NK-92 treated with Interleukin-12 subunit alpha and Interleukin-12 subunit beta, amount 100 ng/mL, for 24 hours (cell line): ENCODE measurements at places on chromosomes 11 and 22.

- DNase-seq: no peak
Measured at GRCh38 chr11:2664376-2664775, 35.4 kb downstream of the KCNQ1OT1 start.

GRCh38 chr11:99098751-99099150, 78.0 kb downstream of the CNTN5 start:
- no peak for DNase-seq

DNA sequence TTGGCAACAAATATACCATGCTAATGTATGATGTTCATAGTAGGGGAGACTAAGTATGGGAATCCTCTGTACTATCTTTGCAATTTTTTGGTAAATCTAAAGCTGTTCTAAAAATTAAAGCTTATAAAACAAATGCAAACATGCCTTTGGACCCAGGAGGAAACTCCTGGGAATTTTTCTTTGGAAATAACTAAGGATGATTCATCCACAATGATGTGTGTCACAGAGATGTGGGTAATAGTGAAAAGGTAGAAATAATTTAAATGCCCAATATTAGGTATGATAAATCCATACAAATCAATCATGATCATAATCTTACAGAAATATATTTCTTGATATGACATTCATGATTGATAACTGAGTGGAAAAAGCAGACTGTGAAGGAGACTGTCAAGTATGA, 135.8 kb downstream of the TRIM44 start:
- no peak for DNase-seq

GRCh38 chr11:22539821-22540256, 85.8 kb downstream of the FANCF start:
- DNase-seq: no peak

DNA sequence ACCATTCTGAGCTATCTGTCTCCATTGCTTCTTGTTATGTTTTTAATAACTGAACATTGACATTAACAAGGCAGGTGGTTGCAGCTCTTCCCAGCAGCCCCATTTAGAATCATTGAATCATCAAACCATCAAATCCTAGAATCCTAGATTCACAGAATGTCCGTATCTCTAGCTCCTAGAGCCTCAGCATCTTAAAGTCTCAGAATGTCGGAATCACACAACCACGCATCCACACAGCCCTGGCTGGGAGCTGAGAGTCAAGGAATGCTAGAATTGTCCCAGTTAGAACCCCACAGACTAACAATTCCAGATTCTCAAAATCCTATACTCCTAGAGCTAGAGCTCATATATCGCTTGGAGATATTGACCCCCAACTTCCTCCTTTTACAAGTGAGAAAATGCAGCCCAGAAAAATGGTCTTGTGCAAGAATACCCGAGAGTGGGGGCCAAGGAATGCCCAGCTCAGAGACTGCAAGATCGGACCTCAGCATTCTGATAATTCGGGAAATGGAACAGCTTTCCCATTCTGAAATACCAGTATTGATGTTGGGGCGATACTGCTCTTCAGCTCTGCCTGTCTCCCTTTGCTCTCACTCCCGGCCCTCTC, 38.8 kb downstream of the PDE2A start:
- DNase-seq: no peak

GRCh38 chr11:73164803-73165540, 22.9 kb upstream of the FCHSD2 start:
- DNase-seq: no peak

DNA sequence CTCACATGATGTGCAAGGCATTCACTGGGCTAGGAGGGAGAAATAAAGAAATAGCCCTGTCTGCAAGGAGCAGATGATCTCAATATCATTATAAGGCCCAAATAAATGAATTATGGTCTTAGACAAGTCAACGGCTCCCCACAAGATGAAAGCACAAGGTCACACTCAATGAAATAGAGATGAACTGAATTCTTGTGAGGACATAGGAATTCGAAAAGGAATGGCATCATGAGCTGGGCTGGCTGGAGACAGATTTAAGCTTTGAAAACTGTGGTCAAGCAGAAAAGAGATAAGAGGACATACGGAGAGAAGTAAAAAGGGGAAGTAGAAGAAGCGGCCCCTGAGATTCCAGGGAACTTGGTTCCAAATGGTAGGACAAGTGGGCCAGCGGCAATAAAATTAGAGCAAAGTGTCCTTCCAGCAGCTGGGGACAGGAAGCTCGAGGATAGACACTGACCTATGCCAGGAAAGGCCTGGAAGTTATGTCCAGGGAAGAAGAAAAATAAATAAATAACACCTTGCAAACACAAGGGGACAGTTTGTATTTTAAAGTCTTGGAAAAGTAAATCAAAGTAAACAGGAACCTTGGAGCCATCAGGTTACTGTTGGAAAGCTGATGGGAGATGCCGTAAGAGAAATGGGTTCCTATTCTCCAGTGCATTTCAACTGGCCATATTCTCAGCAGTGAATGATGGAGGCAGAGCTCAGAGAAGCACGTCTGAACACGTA, 37.8 kb downstream of the GALNT18 start:
- no peak for DNase-seq

- DNase-seq: no peak
Measured at GRCh38 chr22:39179401-39179827, 26.9 kb upstream of the CBX7 start.

DNA sequence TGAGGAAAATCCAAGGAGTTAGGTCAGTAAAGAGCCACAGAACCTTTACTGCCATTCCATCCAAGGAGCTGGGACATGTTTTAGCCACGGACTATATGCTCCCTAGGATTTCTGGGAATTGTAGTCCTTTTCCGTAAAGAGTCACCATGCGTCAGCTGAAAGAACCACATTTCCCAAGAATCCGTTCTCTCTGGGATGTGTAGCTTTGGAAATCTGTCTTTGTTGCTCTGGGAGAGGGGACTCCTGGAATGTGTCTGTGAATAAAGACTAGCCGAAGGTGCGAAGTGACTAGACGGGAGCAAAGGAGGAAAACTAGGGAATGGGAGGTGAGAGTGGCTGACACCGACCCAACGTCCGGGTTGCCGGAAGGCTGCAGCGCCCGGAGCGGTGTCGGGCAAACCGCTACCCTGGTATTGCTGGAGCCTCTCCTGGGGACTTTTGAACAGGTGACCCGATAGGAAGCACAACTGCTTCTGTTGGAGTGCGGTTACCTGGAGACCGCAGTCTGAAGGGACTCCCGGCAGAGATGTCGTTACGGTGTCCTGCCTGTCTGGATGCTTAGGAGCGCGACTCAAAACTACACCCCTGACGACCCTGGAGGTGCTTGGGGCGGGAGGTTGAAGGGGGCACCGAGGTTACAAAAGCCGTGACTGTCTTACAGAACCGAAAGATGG, at the start of gene IFTAP:
IFTAP (plus strand) TSS at position 187 of the 674 bp plus-strand sequence. CDS start 15,602 bp downstream, outside the sequence.
- no peak for DNase-seq

- peak; percentile 36 for DNase-seq
Measured at GRCh38 chr22:30287648-30288418, 1.5 kb downstream of the CASTOR1 start.

- DNase-seq: no peak
Measured at GRCh38 chr22:48404801-48405447, 1422.7 kb downstream of the BRD1 start.

DNA sequence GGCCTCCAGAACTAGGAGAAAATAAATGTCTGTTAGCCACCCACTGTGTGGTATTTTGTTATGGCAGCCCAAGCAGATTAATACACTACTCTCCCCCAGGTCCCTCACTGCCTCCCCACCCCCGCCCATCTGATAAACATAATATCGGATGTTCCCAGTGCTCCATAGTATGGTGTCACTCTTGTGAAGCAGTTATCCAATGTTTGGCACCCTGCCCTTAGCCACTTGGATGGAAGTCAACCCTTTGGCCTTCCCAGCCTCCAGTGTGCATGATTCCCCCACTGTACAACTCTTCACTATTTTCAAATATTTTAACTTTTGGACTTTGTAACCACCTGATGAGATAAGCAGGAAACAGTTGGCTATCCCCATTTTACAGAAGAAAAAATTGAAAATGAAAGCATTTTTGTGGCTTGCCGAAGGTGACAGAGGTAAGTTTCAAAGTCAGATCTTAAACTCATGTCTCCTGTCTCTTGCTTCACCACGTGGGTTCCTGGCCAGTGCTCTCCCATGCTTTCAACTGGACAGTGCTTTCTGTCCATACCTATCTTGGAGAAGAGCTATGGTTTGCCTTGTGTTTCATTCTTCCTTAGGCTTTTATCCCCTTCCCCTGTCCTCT, 53.2 kb downstream of the ALX4 start:
- DNase-seq: no peak

- DNase-seq: no peak
Measured at GRCh38 chr22:24465566-24465965, 29.6 kb upstream of the UPB1 start.

DNA sequence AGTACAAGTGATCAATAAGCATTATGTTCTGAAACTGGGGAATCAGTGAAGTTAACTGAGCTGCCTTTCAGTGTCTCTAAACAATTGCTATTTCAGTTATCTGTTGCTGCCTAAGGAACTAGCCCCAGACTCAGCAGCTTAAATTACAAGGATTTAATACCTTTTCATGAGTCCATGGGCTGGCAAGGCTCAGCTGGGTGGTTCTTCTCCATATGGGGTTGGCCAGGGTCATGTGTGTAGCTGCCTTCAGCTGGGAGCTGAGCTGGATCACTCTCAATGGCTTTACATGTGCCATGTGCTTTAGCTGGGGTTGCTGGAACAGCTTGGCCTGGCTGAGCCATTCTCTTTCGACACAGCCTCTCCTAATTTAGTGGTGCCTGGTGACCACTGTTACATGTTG, 295.0 kb upstream of the NCAM1 start:
- no peak for DNase-seq

- no peak for DNase-seq
Measured at GRCh38 chr11:121032546-121032945, 8.6 kb downstream of the TBCEL start.

DNA sequence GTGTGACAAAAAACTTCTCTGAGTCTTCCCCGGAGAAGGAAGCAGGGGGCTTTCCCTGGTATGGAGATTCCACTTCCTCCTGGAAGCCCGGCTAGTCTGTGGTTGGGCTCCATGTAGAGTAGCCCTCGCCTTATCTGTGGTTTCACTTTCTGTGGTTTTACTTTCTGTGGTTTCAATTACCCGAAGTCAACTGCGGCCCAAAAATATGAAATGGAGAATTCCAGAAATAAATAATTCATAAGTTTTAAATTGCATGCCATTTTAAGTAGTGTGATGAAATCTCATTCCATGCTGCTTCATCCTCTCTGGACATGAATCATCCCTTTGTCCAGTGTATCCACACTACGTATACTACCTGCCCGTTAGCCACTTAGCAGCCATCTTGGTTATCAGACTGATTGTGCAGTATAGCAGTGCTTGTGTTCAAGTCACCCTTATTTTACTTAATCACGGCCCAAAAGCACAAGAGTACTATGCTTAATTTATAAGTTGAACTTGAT, 275.0 kb upstream of the SESN3 start:
- DNase-seq: no peak

DNA sequence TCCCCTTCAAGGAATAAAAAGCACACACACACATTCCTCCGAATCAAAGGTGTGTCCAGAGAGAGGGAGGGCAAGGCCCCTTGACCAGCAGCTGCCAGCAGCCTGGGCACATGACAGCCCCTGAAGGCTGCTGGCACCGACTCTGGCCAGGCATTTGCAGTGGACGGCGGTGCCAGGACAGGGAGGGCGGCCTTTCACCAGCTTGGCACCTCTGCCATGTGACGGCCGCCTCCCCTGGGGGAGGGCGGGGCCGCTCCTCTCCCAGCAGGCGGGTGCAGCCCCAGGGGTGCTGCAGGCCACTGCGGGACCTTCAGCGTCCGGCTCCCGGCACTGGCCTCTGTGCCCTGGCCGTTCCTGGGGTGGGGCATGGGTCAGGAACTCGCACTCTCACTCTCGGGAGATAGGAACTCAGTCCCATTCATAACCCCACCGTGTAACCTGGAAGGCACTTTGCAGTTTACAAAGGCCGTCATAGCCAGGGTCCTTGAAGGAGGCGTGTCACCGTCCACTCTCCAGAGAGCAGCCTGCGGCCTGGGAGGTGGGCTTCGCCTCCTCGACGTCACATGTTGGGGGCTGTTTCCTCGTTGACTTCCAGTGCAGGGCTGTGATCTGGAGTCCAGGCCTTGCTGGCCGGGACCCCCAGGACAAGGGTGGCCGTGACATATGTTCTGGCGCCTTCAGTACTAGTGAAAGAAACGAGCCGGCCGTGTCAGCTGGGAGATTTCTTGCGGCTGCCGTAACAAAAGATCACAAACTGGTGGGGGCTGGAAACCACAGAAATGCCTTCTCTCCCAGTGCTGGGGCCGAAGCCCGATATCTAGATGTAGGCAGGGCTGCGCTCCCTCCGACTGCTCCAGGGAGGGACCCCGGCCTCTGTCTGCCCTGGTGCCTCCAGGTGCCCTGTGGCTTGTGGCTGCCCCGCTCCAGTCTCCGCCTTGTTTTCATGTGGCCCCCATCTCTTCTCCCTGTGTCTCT, 39.9 kb upstream of the SMIM38 start:
- no peak for DNase-seq

DNA sequence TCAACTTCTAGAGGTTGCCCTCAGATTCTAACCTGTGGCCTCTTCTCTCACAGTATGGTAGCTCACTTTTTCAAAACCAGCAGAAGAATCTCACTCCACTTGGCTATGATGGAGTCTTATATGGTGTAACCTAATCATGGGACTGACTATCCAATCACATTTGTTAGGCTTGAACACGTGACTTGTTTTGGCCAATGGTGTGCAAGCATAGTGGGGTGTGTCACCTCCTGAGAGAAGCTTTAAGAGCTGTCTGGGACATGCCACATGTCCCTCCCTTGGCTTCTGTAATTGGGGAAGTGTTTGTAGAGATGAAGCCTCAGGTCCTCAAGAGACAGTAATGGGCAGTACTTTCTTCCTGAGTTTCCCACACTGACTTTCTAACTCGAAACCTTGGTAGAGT, 12.8 kb upstream of the SMIM38 start:
- DNase-seq: no peak

- DNase-seq: no peak
Measured at GRCh38 chr22:47195156-47195483, 432.7 kb downstream of the TBC1D22A start.

GRCh38 chr11:61971248-61972111, 4.0 kb upstream of the FTH1 start:
- peak; percentile 80 for DNase-seq

GRCh38 chr11:70255477-70256116, 14.9 kb upstream of the PPFIA1 start:
- DNase-seq: no peak

GRCh38 chr11:101034076-101034475, 95.5 kb downstream of the PGR start:
- no peak for DNase-seq

- no peak for DNase-seq
Measured at GRCh38 chr11:111947143-111947542, 10.0 kb downstream of the DIXDC1 start.

DNA sequence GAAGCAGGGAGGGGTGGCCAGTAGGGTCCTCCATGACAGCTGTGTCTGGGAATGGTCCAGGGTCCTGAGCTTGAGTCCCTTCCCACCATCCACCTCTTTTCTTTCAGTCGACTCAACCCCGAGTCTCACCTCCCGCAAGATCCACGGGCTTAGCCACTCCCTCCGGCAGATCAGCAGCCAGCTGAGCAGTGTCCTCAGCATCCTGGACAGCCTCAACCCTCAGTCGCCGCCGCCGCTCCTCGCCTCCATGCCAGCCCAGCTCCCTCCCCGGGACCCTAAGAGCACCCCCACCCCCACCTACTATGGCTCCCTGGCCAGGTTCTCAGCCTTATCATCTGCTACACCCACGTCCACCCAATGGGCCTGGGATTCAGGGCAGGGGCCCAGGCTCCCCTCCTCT, 81.9 kb downstream of the CEP164 start:
- DNase-seq: no peak
